Activated CD4-positive, alpha-beta T cell treated with anti-CD3 and anti-CD28 coated beads, Interleukin-2, amount 50 U/mL, for 1 hour (primary cell): ENCODE measurements at places on chromosomes 6 and 20.

- DNase-seq = no peak
These were observed 77.9 kb upstream of the TOX2 start for GRCh38 chr20:43836790-43837189.

GRCh38 chr20:62831854-62832211 is 15.0 kb downstream of the COL9A3 start:
- DNase-seq = no peak

DNA sequence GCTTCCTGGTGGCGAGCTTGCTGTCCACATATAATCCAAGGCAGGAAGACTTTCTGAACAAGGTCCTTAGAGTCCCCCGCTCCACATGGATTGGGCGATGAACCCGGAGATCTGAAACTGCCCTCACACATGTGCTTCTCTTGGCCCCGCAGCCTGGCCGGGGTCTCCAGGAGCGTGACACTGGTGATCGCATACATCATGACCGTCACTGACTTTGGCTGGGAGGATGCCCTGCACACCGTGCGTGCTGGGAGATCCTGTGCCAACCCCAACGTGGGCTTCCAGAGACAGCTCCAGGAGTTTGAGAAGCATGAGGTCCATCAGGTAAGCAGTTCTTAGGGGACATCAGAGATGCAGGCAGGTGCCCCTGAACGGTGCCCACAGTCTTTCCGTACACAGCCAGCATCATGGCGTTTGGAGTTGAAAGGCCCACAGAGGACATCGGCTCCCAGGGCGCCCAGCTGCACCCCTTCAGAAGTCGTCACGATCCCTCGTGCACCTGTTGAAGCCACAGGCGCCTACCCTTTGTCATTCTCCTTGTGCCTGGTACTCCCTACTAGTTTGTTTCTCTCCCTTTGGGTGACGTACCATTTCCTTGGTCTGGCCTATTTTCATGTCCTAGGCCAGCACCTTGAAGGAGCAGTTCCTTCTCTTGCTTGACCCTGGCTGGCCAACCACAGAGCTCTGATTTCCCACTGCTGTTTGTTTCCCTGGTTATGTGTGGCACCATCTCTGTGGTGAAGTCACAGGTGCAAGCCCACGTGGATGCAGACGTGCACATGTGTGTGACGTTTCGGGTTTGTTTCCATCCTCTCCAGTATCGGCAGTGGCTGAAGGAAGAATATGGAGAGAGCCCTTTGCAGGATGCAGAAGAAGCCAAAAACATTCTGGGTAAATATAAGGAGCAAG is 43.3 kb upstream of the IRF4 start:
- no peak for DNase-seq

DNA sequence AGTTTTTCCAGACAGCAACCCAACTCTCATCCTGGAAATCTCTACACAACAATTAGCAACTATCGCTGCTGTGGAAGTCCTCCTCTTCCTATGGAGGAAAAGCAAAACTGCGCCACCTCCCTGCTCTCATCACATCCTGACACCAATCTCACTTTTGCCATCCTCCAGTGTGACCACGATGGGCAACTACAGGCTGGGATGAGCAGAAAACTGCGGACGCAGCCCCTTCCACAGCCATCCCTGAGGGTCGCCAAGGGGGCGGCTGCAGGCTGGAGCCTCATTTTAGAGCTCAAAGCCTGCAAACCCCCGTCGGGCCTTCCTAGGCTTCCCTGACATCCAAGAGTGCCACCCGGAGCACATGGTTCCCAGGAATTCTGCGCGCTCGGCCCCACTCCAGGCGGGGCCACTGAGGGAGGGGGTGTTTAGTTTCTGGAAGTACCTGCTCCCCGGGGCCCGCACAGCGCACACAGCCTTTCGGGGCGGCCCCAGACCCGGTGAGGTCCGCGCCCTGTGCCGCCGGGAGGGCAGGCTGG is 1.2 kb downstream of the TCFL5 start:
- DNase-seq = no peak

DNA sequence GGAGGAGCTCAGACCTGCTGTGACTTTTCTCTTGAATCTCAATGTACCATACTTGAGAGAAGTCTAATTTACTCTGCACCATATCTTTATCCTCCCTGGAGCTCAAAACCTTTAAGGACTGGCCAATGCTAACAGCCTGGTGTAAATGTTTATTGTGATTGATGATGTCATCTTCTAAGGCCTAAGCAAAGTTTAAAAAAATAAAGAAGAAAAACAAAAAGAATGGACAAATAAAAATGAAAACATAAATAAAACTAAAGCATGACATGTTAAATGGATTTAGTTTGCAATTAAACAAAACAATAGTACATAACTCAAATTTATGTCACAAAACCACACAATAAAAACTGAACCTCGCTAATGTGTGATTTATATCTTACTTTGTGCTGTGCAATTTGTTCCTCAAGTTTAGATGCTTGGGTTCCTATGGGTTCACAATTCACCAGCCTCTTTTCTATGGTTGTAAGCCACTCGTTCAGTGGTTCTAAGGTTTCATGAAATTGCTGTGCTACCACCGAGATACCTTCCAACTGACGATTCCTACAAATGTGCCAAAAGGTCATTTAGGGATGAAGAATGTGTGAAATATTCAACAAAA is 113.0 kb downstream of the DST start:
- no peak for DNase-seq

GRCh38 chr6:112258642-112259336 is 4.4 kb upstream of the LAMA4 start:
- no peak for DNase-seq
